Daoy (cell line): ENCODE measurements at places on chromosomes 5 and 9.

DNA sequence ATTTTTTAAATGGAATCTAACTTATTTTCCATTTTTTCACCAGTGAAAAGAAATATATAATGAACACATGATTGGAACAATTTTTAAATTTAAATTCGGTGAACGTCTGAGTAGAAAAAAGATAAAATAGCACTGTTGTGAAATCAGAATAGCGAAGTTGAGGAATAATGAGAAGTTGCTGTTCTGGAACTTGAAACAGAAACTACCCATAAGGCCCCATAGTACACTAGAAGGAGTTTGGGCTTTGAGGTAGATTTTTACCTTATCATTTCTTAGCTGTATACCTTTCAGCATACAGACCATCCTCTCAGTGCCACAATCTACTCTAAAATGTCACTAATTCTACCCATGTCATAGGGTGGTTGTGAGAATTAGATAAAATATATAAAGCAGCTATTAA lies 35.1 kb downstream of the TDRD7 start:
- DNase-seq = no peak

DNA sequence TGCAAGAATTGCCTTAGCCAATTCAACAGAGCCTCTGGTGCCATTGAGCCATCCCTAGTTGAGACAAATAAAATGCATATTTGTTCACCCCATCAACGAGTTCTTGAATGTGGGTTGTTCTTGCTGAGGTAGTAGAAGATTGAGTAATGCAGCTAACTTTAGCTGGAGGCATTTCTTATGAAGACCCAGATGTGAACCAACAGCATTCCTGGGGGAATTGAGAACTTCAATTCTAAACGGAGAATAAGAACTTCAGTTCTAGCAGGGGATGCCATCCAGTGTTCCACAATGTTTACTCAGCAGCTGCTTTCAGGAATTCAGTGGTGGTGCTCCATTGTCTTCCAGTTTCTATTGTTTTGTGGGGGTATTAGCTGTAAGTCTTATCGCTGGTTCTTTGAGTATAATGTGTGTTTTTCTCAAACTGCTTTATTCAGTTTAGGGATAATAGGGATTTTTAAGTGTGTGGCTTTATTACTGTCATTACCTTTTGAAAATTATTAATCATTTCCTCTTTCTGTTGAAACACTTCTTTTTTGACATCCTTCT lies 1968.2 kb upstream of the NUDT12 start:
- no peak for DNase-seq

- no peak for DNase-seq
These were observed 50.7 kb downstream of the CNTLN start for GRCh38 chr9:17185481-17186029.

DNA sequence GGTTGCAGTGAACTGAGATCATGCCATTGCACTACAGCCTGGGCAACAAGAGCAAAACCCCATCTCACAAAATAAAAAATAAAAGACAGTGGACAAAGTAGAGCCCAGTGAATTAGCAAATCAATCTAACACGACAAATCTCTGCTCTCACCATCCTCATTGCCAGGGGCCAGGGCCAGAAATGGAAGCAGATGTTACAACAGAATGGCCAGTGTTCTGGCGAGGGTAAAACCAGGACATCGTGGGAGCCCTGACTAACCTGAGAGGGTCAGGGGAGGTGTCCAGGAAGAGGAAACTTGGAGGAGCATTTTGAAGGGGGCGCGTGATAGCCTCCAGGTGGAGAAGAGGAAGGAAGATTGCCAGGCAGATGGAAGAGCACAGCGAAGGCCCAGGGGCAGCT lies 58.4 kb downstream of the NEURL1B start:
- no peak for DNase-seq

DNA sequence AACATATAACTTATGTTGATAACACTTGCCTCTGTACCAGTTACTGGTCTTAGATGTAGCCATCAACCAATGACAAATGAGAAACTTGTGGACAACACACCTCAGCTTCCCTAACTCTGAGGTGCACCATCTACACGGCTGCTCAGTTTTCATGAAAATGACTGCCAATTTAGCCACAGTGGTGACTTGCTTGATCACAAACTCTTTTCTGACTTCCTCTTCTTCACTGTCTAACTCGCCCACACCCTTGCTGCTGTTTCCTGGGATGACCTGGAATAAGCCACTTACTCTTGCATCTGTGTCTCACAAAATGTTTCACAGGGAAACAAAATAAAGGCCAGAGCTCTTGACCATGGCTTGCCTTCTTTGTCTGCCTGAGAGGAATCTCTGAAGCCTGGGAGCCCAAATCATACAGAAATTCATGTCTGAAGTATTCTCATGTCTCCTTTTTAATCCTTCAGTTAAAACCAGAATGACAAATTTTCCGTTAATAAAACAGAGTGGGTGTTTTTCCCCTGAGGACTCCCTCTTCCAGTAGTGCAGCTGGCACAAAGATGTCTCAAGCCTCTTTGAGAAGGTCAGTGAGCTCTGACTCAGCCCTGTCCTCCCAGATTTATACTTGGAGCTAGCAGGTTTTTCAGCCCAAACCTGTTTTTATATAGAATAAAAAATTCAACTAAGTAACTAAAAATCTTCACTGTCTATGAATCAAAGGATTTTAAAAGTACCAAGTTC lies 126.5 kb upstream of the PAM start:
- no peak for DNase-seq

DNA sequence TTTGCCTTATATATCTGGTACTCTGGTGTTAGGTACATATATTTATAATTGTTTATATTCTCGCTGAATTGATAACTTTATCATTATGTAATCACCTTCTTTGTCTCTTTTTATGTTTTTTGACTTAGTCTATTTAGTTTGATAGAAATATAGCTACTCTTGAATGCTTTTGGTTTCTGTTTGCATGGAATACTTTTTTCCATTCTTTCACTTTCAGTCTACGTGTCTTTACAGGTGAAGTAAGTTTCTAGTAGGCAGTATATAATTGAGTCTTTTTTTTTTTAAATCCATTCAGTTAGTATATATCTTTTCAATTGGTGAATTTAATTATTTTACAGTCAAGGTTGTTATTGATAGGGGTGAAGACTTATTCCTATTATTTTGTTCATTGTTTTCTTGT lies 131.7 kb downstream of the PSAT1 start:
- DNase-seq = no peak
